ENCODE measurements at places on chromosomes 6 and 20. TPM values are rescaled to one million over a fixed set of nuclear protein-coding genes. Genes with fewer than 3 reads are reported as not detected.

The RMND1 gene
- 30.0 TPM for total RNA-seq

DNA sequence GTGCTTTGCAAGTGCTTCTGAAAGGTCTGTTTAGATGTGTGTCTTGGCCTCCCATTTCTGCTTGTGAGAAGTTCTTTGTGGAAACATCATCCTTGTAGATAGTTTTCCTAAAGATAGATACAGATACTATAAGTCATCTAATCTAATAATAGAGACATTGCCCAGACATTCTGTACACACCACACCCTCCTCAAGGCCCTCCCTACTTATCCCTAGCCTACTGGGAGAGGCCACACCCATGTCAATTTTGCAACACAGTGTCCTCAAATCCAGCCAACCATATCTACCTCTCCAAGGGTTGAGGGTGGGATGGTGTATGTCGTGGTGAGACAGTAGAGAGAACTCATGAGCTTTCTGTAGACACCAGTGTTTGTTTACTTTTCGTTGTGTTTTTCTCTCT is 6.2 kb downstream of the KDM1B start:
- peak; percentile 11 for DNase-seq

- DNase-seq: no peak
These were observed 12.3 kb upstream of the BLCAP start for GRCh38 chr20:37540001-37540400.

DNA sequence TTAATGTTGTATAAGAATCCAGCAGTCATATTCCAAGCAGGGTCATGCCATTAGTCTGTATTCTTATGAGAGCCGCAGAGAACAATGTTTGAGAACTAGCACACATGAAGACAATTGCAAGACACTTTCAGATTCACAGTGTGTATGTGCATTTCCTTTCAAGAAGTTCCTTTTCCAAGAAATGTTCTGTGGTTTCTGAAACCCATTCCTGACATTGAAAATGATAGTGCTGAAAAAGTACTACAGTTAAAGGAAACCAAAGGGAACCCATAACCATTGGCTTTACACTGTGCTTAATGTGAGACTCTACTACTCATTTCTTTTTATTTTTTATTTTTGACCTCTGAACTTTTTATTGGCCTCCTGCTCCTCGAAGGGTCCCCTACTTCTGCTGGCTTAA is 4.2 kb upstream of the CALHM6 start:
- DNase-seq: no peak

GRCh38 chr20:37714978-37715672 is 21.3 kb downstream of the CTNNBL1 start:
- DNase-seq: peak; percentile 84

The PRICKLE4 gene
- 0.86 TPM for total RNA-seq

DNA sequence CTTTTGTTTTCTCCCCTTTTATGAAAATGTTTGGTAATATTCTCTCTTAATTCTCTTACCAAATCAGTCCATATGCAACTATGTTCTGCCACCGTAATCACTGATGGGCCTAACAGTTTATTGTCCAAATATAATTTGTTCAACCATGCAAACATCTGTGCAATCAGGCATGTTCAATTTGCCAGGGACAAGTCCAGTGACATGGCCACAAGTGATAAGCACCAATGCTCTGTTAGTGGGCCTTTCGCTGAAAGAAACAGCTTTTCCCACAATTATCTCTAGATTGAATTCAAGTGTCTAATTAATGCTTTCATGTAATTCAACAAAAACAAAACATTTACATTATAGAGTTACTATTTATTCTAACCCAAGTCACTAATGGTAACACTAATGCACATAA is 53.3 kb downstream of the EPB41L2 start:
- DNase-seq: no peak

DNA sequence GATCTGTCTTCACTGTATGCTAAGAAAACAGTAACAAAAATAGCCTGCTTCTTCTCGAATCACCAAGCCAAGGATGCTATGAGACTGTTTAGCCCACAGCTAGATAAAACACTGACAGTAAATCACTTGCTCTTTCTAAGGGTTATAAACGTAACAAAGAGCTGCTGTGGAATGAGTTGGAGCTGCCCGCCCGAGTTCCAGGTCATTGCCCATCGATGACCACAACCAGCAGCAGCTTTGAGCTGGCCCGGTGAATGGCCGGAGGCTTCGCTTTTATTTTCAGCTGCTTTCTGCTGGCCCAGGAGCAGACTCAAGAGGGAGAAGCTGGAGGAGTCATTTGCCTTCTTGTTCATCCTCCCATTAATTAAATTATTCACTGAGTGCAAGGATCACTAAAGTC is 82.2 kb upstream of the CDH4 start:
- DNase-seq: no peak

All from fibroblast of villous mesenchyme (primary cell).